ENCODE measurements at places on chromosomes 5 and 9.
A peak's percentile ranks its signal among the peaks of the same experiment; 100 is the strongest.

- no peak for DNase-seq
Measured at GRCh38 chr9:99261923-99262322, 39.8 kb downstream of the SEC61B start.

DNA sequence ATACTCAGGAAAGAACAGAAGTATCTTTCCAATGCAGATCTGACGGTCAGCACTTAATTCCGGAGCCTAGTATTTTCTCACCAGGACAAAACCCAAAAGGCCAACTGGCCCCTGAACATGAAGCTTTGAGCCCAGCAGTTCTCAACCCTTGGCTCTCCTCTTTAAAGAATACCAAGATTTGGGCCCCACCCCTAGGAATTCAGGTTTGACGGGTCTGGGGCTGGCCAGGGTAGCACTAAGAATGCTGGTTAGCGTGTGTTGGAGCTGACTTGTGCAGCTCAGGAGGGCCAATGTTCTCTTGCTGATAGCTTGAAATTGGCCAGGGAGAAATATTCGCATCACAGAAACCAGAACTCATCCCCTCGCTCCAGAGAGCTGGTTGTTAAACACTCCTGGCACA is 88.3 kb upstream of the PTCH1 start:
- no peak for DNase-seq

- DNase-seq: no peak
Measured at GRCh38 chr9:110744715-110745384, 76.3 kb downstream of the MUSK start.

DNA sequence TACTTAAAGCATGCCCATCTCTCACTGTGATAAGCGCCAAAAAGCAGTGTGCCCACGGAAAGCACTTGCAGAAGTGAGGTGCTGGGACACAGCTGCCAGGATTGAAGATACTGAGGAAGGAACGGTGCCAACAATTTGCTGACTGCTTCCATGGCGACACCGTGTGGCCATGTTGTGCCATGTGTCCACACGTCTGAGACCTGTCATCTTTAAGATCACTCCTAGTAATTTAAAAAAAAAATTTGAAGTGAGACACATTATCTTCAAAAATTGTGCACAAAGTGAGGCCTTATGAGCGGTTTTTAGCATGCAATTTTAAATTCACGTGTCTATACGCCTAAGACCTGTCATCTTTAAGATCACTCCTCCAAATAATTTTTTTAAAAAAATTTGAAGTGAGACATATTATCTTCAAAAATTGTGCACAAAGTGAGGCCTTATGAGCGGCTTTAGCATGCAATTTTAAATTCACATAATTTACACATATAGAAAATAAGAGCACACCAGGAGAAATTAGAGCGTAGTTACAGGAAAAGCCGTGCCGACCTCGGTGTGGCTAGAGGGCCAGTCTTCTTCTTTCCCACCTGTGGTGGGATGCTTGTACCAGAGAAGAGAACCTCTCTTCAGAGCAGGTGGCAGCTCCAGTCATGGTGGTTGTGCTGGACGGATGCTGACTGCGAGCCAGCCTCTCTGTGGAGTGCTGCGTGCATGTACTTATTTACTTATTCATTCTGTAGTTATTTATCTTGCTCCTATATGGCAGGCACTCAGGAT is 21.4 kb upstream of the FLT4 start:
- peak; percentile 53 for DNase-seq

DNA sequence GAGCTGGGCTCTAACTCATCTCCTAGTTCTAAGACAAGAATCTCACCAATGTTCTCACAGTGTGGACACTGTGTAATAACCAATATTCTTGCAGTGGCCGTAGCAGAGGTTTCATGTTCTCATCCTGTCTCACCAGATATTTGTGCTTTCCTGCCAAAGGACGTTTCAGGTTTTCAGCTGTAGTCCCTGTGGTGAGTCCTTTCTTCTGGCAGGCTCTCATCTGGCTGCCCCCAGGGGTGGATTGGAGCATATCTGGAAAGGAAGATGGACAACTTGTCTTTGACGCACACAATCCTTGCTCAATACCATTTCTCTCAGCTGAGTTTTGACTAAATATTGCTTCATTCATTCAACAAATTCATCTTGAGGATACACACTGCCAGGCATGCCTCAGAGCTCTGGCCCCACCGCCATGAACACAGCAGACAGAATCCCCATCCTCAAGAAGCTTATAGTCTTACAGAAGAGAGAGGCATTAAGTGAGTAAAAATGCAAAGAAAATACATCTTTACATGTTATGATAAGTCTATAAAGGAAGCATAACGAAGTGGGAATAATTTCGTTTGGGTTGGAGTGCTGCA is 33.8 kb upstream of the NEURL1B start:
- no peak for DNase-seq

DNA sequence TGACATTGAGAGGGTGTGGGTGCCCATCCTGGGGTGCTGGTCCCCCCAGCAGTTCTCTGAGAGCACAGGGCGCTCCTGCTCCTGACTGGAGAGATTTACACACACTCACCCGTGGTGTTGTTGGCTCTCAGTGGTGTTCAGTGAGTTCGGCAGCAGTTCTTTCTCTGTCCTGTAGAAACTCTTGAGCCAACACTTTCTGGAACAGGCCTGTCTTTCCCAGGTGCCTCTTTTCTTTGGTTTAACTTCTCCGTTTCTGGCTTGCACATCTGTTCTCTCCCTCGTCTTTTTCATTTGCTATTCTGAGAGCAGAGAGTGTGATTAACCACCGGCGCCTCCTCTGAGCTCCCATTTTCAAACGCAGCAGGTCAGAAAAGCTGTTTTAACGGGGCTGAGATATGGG is 284.5 kb downstream of the IRX2 start:
- DNase-seq: no peak

GRCh38 chr9:7778851-7779600 is 20.6 kb downstream of the DMAC1 start:
- no peak for DNase-seq

- DNase-seq: no peak
Measured at GRCh38 chr9:75417471-75417870, 329.2 kb downstream of the OSTF1 start.

DNA sequence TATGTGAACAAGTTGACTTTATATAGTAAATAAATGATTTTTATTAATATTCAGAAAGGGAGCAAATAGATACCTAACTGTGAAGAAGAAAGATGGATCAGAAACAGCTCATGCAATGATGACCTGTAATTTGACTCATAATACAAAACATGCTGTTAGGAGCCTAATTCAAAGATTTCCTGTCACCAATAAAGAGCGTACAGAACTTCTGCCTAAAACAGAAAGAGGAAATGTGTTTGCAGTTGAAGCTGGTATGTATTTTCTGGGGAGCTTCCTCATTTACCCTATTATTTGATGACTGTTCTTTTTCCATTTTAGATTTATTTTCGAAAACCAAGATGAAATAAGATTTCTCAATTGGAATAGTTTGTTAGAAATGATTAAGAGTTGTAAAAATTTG is 11.4 kb downstream of the YTHDC2 start:
- DNase-seq: peak; percentile 37

DNA sequence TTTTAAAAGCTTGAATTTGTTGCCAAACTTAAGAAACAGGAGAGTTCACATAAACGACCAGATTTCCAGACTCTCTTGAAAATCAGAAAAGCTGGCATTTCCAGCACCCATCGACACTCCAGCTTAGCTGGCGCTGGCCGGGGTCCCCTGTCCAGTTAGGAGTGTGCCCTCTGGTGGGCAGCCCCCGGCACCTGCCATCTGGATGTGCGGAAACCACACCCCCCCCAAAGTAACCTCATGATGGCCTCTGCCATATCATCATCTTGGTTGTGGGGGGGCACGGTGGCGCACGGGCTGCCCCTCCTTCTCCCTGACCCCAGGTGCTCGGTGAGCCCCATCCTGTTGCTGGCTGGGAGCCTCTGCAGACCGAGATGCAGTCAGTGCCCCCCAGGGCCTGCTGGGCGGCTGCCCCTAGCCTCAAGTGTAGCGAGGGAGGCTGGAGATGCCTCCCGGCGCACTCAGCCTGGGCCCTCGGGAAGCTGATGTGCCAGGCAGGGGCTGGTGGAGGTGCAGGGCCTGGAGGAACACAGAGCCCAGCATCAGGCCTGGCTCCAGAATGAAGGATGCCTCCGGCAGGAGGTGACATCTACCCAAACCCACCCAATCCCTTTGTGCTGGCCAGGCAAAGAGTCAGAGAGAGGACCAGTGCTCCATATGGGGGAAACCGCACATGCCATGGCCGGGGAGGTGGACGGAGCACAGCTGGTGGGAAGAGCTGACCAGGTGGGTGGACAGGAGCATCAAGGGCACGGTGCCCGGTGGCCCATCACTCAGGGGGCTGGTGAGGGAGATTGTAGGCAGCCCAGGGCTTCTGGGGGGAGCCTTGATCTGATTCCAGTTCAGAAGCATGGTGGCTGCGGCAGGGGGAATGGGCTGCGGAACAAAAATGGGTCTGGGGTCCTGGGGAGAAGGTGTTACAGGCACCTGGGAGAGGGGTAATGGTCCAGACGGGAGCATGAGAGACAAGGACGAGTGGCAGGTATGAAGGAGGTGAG is 70.6 kb downstream of the ADAMTS2 start:
- DNase-seq: no peak

DNA sequence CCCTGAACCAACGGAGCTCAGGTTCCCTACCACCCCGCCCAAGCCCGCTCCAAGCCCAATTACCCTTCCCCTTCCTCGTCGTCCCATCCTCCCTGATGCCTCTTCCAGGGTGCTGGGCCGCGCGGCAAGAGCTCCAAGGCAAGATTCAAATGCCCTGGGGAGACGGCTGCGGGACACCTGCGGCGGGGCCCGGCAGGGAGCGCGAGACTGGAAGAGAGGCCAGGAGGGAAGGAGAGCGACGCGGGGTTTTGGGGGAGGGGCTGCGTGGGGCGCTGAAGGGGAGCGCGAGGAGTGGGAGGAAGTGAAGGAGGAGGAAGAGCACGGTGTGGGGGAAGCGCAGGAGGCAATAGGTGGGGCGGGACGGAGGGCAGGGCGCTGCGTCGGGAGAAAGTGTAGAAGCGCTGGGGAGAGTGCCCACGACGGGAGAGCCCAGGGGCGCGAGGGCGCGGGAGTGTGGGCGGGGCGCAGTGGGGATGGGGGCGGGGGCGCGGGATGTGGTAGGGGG is 975 bp upstream of the NXNL2 start:
- DNase-seq: no peak

GRCh38 chr9:12702160-12702758 is 9.1 kb downstream of the TYRP1 start:
- no peak for DNase-seq

- peak; percentile 35 for DNase-seq
Measured at GRCh38 chr9:111975709-111976108, 79.1 kb downstream of the UGCG start.

DNA sequence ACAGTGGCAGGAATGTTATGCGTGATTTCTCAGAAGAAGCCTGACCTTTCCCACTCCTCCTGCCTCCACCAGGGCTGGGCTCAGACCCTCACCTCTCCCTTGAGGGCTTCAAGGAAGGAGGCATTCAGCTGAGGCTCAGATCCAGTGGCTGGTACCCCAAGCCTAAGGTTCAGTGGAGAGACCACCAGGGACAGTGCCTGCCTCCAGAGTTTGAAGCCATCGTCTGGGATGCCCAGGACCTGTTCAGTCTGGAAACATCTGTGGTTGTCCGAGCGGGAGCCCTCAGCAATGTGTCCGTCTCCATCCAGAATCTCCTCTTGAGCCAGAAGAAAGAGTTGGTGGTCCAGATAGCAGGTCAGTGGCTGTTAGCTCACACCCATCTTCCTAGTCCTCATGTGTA is 9.9 kb downstream of the BTNL9 start:
- DNase-seq: no peak

DNA sequence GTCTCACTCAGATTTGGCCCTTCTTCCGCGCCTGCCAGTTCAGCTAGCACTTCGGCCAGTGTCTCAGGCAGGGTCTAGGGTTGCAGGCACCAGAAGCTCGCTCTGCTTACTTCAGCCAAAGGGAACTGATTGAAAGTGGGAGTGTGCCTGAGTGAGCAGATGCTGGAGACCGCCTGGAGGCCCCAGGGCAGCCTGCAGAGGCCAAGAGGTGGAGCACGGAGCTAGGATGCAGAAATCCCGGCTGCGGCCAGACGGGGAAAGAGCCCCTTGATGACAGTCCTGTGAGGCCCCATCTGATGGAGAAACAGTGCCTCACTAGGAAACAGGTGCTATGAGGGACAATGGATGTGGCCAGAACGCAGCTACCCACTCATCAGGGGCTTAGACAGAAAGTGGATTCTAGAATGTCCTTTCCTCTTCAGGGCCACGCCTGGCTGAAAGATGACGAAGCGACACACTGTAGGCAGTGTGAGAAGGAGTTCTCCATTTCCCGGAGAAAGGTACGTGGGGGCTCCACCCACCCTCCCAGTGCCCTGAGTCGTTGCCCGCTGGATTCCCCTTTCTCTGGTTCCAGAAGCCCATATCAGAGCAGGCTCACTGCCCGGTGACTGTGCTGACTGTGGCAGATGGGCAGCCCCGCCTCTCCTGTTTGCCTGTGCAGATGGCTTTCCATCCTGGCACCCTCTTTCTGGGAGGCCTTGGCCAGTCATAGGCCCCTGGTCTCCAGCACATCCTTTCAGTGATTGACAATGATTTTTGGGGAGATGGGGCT is 16.1 kb downstream of the HNRNPH1 start:
- no peak for DNase-seq

DNA sequence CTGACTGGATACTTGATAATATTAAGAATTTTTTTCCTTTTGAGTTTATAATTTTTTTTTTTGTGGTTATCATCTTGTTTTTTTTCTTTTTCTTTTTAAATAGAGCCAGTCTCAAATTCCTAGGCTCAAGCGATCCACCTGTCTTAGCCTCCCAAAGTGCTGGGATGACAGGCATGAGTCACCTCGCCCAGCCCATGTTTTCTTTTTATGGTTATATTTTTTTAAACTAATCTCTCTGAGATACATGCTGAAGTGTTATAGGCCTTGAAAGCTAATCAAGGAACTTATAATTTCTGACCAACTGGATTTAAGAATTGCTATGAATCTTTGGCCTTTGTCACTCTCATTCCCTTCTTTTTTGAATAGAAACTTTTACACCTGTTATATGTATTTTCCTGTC is 6.8 kb upstream of the AMACR start:
- no peak for DNase-seq

DNA sequence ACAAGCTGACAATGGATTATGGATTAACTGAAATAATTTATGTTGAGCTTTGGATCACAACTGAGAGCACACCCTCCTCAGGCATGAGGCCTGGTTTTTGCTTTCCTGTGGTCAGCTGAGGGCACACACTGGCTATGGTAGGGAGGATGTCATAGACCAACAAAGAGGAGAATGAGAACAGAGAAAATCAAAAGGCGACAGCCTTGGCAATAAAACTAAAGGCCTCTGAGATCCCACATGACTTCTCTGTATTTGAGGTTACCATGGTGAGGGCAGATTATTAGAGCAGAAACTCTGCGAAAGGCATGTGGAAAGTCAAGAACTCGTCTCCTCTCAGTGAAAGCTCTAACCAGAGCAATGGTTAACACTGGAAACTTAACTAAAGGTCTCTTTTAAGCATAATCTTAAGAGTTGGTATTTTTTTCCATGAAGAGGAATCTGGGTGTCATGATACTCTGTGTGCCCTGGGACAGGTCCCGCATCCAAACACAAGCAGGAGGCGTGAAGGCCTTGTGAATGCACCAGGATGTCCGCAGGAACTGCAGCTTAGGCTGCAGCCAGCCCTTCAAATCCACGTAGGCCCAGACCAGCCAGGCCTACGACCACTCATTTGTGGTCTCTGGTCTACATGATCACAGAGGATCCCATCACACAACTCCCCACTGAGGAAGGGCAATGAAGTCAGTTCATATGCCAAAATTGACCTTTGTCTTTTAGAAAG is 12.4 kb upstream of the MEIKIN start:
- DNase-seq: no peak

GRCh38 chr5:95410279-95410678 is 19.1 kb downstream of the FAM81B start:
- DNase-seq: no peak

Measured in CD4-positive, alpha-beta T cell treated with Interleukin-10 for 1 hour (primary cell).